Cardiac septum (tissue), 1 donor: ENCODE measurements at places on chromosomes 7 and 10. TPM values are rescaled to one million over a fixed set of nuclear protein-coding genes. Genes with fewer than 3 reads are reported as not detected.

- DNase-seq: no peak
Observed at GRCh38 chr10:112721080-112721698, 228.9 kb upstream of the TCF7L2 start.

DNA sequence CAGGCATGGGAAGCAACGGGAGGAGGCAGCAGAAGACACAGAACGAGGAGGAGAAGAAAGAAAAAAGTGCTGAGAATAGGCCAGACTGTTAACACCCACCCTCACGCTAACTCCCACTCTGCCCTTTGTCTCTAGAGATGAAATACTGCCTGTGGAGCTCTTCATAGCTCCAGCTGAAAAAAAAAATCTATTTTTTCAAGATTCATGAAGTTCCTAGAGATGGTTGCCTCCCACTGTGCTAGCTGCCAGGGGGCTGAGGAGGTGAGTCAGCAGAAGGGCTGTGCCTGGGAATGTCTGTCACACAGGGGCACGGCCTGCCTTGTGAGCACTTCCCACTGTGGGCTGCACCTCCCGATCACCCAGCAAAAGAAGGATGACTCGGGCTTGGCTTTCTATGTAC, 144.5 kb downstream of the RNF216 start:
- peak; percentile 80 for DNase-seq

DNA sequence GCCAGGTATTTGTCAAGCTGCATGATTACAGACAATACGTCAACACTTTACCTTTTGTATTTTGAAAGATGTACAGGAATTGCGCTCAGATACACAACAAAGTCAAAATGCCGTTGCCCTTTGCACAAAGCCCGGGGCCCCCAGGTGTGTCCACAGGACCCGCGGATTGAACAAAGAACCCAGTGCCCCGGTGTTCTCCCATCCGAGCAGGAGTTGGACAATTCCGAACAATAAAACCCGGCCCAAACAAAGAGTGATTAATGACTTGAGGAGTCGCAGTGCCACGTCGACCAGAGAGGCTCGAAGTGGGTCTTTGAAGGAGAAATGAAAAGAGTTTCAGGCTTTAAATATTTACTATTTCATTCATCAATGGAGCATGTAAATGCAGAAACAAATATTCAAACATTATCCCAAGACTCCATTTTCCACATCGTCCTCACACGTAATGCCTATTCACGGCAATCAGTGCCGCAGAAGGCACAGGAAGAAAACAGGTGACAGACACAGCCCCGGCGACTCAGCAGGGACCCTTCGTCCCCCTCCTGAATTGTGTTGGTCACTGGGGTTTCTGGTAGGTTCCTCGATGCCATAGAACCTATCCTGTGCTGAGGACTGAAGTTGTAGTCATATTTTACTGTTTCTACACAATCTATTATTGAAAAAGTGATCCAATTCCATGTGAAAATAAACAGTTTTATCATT, 70.9 kb upstream of the MGMT start:
- no peak for DNase-seq

DNA sequence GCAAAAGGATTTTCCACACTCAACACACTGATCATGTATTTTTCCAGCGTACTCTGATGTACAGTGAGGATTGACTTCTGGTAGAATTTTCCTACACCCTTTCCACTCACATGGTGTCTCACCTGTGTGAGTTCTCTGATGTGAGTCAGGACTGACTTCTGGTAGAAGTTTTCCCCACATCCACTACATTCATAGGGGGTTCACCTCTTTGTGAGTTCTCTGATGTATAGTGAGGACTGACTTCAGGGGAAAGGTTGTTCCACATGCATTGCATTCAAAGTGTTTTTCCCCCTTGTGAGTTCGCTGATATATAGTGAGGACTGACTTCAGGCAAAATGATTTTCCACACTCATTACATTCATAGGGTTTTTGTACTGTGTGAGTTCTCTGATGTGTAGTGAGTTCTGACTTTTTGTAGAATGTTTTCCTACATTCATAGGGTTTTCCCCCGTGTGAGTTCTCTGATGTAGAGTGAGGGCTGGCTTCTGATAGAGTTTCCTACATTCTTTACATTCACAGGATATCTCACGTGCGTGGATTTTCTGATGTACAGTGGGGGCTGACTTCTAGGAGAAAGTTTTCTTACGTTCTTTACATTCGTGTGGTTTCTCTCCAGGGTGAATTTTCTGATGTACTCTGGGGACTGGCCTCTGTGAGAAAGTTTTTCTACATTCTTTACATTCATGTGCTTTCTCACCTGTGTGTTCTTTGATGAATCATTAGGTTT, 146.5 kb downstream of the GLRX3 start:
- DNase-seq: no peak

DNA sequence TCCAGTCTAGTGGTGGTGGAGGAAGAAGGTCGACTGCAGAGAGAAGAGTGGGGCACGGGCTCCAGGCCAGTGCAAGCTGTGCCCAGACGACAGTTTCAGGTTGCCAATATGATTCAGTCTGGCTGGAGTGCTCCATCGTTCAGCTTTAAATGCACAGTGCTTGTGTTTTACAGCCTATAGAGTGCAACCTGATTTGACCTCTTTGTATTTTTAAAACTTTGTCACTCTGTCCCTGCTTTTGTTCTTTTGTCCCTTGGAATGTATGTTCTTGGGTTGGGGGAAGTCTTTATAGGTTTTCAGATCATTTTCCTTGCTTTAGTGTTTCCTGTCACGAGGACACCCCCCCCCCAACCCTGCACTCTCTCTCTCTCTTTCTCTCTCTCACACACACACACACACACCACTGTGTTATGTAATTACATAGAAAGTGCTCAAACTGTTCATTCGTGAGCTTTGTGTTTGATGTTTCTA, 198.0 kb downstream of the CAMK1D start:
- no peak for DNase-seq

GRCh38 chr7:142807855-142808460, 37.2 kb downstream of the PRSS2 start:
- DNase-seq: no peak

GRCh38 chr7:150570556-150571465, 3.6 kb downstream of the GIMAP4 start:
- DNase-seq: no peak

DNA sequence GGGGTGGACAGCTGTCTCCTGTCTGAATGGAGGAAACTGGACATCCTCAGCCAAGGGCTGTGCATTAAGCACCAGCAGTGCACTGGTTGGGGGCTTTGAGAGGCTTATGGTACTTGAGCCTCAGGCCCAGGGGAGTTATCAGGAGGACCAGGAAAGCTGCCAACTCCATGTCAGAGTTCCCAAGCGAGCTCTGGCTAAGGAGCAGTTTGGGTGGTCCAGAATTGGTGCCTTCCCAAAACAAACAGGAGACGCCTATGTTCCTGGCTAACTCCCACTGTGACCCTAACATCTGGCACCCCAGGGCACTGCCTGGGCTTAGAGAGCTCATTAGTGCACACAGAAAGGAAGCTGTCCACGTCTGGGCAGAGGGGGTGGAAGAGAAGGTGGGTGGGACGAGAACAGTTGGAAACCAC, 408.6 kb upstream of the NPVF start:
- DNase-seq: no peak

DNA sequence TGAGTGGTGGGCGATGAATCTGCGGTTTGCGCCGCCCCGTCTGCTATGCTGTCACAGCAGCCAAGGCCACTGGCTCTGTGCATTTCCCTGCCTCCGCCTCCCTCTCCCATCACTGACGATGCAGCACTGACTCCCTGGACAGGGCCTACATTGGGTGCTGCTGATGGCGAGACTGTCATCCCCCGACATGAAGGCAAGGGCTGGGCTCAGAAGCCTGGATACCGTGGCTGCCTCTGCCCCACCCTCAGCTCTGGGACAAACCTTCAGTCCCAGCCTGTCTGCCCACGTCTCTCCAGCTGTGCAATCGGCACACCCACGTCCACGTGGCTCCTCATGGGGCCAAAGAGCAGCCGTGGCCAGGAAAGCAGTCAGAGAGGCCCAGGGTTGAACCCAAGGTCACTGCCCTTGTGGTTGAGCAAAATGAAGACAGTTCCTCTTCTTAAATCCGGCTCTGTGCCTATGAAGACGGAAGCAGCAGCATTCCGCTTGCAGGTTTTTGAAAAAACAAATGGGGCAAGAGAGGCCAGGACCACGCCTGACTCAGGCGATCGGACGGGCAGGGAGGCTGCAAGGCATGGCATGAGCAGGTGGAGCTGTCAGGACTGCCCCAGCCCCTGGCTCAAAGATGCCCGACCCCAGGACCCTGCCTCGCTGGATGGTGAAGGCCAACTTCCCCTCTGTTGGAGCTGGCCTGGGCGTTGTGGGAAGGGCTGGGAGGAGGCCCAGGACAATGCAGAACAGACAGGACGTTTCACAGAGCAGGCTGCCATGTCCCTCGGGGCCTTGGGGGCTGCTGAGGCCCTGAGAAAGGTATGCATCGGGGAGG, 517.5 kb downstream of the DNAJB6 start:
- peak; percentile 91 for DNase-seq

DNA sequence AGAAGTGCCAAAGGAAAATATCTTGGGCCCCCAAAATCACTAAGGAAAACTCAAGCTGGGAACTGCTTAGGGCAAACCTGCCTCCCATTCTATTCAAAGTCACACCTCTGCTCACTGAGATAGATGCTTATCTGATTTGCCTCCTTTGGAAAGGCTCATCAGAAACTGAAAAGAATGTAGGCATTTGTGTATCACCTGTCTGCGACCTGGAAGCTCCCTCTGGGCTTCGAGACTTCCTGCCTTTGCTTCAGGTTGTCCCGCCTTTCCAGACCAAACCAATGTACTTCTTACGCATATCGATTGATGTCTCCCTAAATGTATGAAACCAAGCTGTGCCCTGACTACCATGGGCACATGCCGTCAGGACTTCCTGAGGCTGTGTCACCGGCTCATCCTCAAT, 14.5 kb upstream of the LRRC72 start:
- no peak for DNase-seq

DNA sequence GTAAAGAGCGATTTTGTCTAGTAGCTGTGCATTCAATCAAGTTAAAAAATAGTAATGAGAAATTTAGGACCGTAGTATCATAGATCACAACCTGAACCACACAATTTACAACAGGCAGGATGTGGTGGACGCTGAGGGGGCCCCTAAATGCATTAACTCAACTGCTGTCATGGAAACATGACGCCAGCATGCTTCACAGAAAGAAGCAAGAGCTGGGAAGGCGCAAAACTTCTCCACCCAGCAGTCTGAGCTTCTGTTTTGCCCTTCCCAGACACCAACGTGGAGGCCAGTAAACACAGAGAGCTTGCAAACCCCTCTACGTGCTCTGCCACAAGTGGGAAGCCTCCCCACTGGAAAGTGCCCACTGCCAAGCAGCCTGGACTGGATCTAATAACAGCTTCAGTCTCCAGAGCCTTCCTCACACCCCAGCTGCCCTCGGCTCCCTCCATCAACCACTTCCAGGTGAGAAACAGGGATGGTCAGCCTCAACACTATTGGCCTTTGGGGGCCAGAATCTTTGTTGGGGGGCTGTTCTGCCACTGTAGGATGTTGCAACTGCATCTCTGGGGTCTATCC, 151.8 kb downstream of the SFMBT2 start:
- no peak for DNase-seq

GRCh38 chr7:112743811-112744210, 46.4 kb downstream of the TMEM168 start:
- no peak for DNase-seq

GRCh38 chr10:52578871-52579405, 193.6 kb downstream of the MBL2 start:
- no peak for DNase-seq

- no peak for DNase-seq
Observed at GRCh38 chr10:71145352-71145945, 66.9 kb upstream of the UNC5B start.

- no peak for DNase-seq
Observed at GRCh38 chr10:21184216-21184615, 287.1 kb upstream of the NEBL start.

- no peak for DNase-seq
Observed at GRCh38 chr7:94451187-94451586, 56.5 kb downstream of the COL1A2 start.

GRCh38 chr7:73774923-73775322, 4.9 kb upstream of the CLDN3 start:
- no peak for DNase-seq

Gene NYAP1
- total RNA-seq: 0.22 TPM

Gene HOXA9
- total RNA-seq: not detected

Gene FRMPD2
- total RNA-seq: not detected

Gene SPDYE11
- not detected for total RNA-seq

Gene BPGM
- 13.2 TPM for total RNA-seq

Gene ARHGAP22
- total RNA-seq: 4.4 TPM

Gene C10orf105
- not detected for total RNA-seq
